ENCODE measurements at places on chromosomes 6 and 20.

GRCh38 chr6:76779068-76779467 is 684.2 kb downstream of the HTR1B start:
- DNase-seq = no peak

DNA sequence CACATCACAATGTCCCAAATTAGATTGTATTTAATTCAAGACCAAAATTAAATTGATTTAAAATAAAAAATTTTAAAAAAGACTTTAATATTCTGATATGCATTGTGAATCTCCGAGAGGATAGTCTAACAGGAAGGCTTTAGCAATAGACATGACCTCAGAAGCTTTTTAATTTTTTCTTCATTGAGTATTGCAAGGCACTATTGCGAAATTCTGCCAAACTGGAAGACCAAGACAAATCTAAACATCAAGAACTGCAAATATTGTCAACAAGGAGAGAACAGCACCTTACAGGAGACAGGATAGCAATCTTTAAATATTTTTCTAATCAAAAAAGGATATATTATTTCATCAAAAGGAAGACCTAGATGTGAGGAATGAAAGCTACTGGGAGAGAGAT is 56.9 kb downstream of the BMP5 start:
- no peak for DNase-seq

GRCh38 chr20:63409834-63410435 is 48.8 kb upstream of the CHRNA4 start:
- no peak for DNase-seq

- no peak for DNase-seq
Observed at GRCh38 chr6:109891924-109892323, 86.2 kb upstream of the GPR6 start.

DNA sequence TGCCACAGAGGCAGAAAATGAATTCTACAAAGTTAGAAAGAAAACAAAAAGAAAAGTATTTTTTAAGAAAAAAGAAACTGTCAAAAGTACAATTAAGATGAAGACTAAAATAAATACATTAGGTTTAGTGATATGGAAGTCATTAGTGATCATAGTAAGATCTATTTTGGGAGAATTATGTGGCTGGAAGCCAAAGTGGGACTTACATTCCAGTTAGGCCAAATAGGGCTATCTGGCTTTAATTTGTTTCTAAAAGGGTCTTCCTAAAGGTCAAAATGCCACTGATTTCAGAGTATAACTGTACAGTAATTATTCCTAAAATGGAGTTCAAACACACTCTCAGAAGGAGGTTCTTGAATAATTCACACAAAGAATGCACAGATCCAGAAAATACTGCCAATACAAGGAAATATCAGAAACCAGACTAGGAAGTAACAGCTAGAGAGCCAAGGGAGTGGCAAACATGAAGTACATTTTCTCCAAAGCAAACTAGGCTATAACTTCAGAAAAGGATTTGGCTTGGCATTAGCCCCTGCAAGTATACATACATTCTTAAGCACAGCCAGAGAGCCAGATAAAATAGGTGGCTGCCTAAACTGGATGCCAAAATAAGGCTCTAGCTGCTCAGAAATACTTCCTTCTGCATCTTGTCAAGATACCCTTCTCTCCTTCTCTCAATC is 45.3 kb downstream of the PDSS2 start:
- no peak for DNase-seq

DNA sequence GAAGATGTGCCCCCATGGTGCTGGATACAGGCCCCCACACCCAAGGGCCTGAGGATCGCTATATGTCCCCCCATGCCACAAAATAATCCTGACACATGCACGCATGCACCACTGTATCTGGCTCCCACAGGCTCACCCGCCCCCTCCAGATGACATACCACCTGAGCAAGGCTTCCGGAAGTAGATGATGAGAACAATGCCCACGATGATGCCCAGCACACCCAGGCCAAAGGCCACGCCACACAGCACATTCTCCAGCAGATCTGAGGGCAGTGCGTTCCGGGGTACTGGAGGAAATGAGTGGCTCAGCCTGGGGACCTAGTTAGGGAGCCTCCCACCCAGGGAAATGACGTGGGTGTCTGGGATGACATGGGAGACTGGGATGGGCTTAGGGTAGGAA is 3.8 kb downstream of the HLA-DMA start:
- no peak for DNase-seq

GRCh38 chr6:134372603-134373281 is 54.8 kb upstream of the SGK1 start:
- DNase-seq = no peak

- no peak for DNase-seq
Observed at GRCh38 chr6:148657048-148657447, 89.8 kb upstream of the UST start.

DNA sequence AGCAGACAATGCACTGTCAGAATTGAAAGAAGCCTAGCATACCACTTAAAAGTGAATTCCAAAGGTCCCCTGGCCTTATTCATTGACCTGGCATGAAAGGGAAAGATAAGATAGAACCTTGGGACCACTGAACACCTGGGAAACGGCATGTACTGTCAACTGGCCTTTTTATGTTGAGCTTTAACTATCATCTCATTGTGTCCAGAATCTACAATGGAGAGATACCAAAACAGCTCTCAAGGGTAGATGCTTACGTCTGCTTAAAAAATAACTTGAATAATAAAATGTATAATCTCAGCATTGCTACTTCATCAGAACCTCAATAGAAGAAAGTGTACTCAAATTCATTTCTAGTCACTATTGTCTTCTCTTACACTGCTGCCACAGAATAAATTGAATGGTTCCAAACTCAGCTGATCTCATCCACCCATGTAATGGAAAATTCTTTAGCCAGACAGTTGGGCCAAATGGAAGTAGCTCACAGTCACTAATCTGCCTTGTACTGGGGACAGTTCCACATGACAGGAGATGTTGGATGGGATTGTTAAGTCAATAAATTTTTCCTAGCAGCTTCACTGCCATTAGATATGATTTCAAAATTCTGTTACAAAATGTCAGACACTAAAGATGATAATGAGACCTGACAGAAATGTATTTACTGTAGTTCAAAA is 93.8 kb downstream of the MLIP start:
- no peak for DNase-seq

GRCh38 chr20:21048841-21049273 is 57.3 kb downstream of the LINC00237 start:
- peak; percentile 79 for DNase-seq

DNA sequence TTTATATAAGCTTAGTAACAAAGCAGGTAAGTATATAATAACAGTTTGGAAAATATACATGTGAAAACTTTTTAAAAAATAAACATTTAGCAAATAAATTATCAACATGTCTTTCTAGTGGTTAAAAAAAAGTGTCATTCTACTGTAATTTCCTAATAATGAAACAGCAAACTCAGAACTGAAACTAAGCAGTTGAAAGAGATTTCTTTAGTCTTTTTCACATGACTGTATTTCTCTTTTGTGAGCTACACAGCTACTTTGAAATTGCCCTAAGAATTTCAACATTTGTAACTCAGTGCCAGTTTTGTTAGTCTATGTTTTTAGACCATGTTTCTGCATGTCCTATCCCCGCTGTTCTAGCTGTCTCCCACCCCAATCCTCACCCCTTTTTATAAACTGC is 28.4 kb upstream of the SDHAF4 start:
- DNase-seq = no peak

DNA sequence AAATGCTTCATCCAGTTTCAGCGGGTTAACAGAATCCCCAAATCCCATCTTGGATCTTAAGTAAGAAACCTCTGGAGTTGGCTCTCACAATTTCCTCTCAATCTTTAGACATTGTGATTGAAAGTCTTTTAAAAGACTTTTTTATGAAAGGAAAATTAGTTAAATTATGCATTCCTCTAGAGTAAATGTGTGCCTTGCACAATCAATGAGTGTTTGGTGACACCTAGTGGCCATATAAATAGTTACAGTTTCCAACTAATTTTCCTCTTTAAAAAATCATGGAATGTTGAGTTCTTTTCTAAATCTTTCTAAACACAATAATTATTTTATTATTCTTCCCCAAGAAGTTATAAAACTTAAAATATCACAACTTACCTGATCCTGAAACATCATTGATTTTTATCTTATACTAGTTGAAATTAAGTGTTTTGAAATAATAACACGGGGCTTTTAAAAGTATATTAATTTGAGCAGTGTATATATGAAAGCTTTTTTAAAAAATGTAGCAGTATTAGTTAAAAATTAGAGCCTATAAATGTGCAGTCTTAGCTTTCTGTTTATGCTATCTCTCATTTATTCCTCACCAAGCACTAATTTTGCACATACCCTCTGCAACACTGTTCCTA is 66.4 kb downstream of the PKHD1 start:
- no peak for DNase-seq

DNA sequence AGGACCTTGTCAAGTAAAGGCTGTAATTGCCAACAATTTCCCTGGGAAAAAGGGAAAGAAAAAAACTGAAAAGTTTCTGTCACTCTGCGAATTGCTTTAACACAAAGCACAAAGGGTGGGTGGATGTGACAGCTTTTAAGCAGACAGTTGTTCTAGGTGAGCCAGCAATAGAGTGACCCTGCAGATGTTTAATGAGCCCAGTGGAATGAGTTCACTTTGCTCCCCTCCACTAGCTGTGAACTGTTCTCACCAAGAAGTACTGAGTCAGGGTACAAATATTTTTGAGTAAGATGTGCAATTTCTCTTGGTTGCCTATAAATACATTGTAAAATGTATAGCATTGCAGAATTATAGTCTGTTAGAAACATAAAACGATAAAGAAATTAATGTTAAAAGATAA is 26.2 kb upstream of the LRRC1 start:
- DNase-seq = no peak

DNA sequence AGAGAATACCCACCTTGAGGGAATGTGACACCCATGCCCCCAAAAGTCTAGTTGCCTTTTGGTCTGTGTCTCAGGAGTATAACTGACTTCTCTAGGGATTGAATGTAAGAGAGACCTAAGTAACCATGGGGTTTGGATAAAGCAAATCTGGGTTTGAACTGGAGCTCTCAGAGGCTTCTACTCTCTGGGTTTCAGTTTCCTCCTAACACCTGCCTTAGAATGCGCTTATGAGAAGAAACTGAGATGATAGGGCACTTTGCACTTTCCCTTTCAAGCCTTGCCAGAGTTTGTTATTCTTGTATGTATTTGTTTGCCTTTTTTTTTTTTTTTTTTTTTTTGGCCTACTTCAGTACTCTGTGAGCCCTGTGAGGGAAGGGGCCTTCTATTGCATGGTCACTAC is 19.4 kb downstream of the SDHAF4 start:
- DNase-seq = no peak

DNA sequence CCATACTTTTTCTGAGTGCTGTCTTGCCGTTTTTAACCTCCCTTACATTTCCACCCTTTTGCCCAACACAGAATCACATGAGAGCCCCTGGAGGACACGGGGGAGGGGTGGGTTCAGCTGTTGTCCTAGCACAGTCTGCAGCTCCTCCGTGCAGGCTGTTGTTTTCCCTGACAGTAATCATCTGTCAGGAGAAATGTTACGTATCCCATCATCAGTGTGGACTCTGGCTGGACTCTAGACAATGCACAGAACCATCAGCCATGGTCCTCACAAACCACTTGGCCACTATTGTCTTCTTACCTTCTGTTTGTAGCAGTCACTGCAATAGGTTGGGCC is 92.1 kb downstream of the RIN2 start:
- no peak for DNase-seq

GRCh38 chr6:42025066-42025844 is 25.1 kb upstream of the TAF8 start:
- no peak for DNase-seq

GRCh38 chr6:21501021-21501354 is 92.6 kb upstream of the SOX4 start:
- no peak for DNase-seq

- no peak for DNase-seq
Observed at GRCh38 chr6:76792394-76792793, 670.9 kb downstream of the HTR1B start.

- DNase-seq = no peak
Observed at GRCh38 chr20:12699374-12700228, 309.2 kb upstream of the SPTLC3 start.
